COR-L47 (cell line): ENCODE measurements at places on chromosomes 4 and X.
A peak's percentile ranks its signal among the peaks of the same experiment; 100 is the strongest.

DNA sequence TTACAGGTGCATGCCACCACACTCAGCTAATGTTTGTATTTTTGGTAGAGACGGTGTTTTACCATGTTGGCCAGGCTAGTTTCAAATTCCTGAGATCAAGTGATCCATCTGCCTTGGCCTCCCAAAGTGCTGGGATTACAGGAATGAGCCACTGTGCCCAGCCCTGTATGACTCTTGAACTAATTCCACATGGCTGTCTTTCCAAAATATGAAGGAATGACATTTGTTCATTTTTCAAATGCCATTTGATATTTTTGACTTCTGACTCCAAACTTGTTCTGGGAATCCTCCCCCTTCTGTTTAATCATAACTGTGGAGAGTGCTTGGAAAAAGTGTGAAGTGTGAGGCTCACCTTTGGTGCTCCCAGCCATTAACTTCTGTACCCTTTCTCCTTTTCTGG is 119.2 kb downstream of the NHS start:
- no peak for DNase-seq

- no peak for DNase-seq
Measured at GRCh38 chr4:5004496-5004895, 14.8 kb downstream of the CYTL1 start.

- DNase-seq: peak; percentile 91
Measured at GRCh38 chr4:3335385-3335784, 42.6 kb downstream of the RGS12 start.

- no peak for DNase-seq
Measured at GRCh38 chr4:692771-693554, 4.0 kb upstream of the SLC49A3 start.

DNA sequence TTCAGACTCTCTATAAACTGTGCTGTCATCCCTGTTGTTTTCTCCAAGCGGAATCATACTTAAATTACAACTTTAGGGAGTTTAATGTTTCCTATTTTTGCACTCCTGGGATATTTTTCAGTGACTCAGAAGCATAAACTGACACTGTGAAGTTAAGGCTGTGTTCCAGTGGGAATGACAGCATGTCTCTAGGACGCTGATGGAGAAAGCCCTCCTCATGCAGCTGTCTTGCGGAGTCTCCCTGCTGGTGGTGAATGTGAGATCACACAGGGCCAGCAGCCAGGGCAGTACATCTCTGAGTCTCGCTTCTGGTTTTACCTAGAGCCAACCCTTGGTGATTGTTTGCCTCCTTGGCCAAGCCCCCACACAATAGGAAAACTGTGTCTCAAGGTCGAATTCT is 53.3 kb downstream of the NFKB1 start:
- DNase-seq: no peak

- DNase-seq: no peak
Measured at GRCh38 chr4:153148791-153149190, 55.5 kb upstream of the TRIM2 start.

DNA sequence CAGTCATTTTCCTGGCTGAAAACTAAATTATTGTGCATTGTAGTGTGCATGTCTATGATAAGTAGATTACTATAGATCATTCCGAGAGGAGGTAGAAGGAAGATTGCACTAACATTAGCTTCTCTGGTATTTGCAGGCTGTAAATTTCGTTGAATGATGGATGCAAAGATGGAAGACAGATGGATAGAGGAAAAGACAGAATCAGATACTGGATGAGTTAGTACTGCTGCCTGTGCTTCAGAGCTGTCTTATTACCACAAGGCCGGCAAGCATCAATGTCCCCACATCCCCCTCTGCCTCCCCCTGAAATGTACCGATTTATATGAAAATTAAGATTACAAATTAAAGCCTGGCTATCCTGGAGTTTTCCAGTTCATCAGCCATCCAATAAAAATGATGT is 17.7 kb downstream of the NAA11 start:
- no peak for DNase-seq

GRCh38 chr4:81565142-81565870 is 93.6 kb upstream of the RASGEF1B start:
- no peak for DNase-seq

DNA sequence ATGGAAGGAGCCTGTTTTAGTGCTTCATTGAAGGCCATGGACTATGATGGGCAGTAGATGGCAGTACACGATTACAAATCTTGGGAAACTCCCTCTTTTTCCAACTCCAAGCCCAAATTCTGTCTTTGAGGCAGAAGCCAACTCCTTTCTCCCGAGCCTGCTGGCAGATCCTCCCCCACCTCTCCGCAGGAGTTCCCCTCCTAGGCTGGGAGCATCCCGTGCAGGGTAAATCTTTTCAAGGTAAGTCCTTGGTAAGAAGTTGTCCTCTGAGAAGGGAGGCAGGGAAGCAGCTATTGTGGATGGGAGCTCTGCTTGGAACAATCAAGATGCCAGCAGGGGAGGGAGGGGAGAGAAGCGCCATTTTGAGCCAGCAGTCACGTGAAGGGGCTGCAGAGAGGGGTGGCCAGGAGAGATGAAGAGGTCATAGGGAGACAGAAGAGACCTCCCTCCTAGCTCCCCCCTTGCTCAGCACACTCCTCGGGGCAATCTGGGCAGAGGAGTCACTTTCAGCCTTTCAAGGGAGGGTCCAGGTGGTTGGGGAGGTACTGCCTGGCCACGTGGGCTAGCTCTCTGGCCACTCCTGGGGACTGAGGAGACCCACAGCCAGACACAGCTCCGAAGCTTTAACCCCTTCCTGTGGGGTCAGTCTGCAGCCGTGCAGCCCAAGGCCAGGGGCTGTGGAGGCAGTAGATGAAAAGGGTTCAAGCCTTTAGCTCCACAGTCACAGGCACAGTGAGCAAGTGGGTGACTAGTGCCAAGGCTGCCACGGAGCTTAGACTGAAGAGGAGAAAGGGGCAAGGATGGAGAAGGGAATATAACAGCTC is 9.6 kb downstream of the CC2D2A start:
- DNase-seq: peak; percentile 74

- no peak for DNase-seq
Measured at GRCh38 chr4:20480165-20480947, 219.9 kb upstream of the PACRGL start.
